Ascending aorta (tissue), 2 donors: ENCODE measurements at places on chromosomes 6 and 20. TPM values are rescaled to one million over a fixed set of nuclear protein-coding genes. Genes with fewer than 3 reads are reported as not detected.

DNA sequence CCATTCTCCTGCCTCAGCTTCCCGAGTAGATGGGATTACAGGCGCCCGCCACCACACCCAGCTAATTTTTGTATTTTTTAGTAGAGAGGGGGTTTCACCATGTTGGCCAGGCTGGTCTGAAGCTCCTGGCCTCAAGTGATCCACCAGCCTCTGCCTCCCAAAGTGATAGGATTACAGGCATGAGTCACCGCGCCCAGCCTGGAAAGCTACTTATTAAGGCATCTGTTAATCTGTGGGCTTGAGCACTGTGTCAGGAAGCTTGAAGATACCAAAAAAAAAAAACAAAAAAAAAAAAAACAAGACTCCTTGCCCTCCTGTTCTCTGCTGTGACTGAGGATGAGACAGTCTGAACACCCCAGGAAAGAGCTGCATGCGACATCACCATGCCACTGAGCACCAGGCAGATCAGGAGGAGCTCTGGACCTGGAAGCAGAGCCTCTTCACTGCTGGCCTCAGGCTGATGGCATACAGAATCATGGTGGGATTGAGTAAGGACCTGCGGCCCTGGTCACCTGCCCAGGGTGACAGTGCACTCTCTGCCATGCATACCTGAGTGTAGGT lies 166.5 kb upstream of the SNX9 start:
- no peak for DNase-seq

- DNase-seq: no peak
Measured at GRCh38 chr6:15283986-15284361, 38.1 kb downstream of the JARID2 start.

DNA sequence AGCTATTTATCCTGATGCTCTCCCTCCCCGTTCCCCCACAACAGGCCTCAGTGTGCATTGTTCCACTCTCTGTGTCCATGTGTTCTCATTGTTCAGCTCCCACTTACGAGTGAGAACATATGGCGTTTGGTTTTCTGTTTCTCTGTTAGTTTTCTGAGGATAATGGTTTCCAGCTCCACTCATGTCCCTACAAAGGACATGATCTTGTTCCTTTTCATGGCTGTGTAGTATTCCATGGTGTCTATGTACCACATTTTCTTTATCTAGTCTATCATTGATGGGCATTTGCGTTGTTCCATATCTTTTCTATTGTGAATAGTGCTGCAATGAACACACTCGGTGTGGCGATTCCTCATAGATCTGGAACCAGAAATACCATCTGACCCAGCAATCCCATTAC lies 225.9 kb upstream of the CDH4 start:
- DNase-seq: no peak

GRCh38 chr20:18802012-18802634 lies 11.5 kb upstream of the SCP2D1 start:
- no peak for DNase-seq

The MAS1 gene
- not detected for total RNA-seq

DNA sequence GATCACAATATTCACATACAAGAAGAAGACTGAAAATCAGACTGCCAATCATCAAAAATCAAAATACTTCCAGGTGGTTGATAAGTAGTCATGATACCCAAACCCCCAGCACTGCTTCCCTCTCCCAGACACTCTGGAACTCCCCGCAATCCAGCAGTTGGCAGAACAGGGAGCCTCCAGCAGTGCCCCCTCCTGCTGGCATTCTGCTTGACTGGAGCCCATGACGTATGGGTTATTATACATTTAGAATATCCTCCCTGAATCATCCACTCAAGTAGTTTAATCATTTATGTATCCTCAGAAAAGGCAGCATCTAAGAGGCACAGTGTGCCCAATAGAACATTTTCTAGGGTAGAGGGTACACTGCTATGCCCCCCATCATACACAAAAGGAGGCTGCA lies 9.3 kb upstream of the OGFRL1 start:
- DNase-seq: no peak

GRCh38 chr6:106085984-106086813 lies at the start of gene PRDM1:
PRDM1 (plus strand) TSS chr6:106086336; CDS start chr6:106086554, 218 bp downstream.
- peak; percentile 88 for DNase-seq

GRCh38 chr6:150835620-150836019 lies 29.9 kb upstream of the MTHFD1L start:
- DNase-seq: no peak

GRCh38 chr6:94278146-94278545 lies 858.8 kb upstream of the EPHA7 start:
- DNase-seq: no peak

DNA sequence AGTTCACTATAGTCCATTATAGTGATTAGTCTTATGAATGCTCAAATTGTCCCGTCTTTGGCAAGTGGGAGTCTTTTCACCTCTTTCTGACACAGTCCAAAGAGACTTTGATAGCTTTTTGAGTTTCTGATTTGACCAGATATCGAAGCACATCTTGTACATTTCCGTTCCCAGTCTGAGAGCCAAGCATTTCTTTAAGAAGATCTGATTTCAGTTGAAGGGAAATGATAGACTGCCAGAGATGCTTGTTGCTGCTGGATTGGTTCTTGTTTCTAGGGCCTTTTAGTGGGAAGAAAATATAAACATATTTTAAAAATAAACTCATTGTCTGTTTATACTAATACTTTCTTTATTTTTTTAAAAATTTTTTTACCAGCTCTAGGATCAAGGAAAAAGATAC lies 54.1 kb upstream of the IER3 start:
- DNase-seq: no peak

GRCh38 chr6:68978411-68978810 lies 343.3 kb downstream of the ADGRB3 start:
- DNase-seq: no peak
